Activated T-cell treated with anti-CD3 and anti-CD28 coated beads, Interleukin-2, amount 50 U/mL, for 4 hours (primary cell): ENCODE measurements at places on chromosomes 5 and 9. TPM values are rescaled to one million over a fixed set of nuclear protein-coding genes. Genes with fewer than 3 reads are reported as not detected.

FAT2 gene
- not detected for total RNA-seq

TAF1L gene
- total RNA-seq: 0.05 TPM

PCDHB12 gene
- not detected for total RNA-seq

MYO10 gene
- 0.18 TPM for total RNA-seq

FOXD4L4 gene
- not detected for total RNA-seq

SMIM27 gene
- total RNA-seq: 9.7 TPM

PCDHGB3 gene
- 0.10 TPM for total RNA-seq

SUSD3 gene
- 9.4 TPM for total RNA-seq

EQTN gene
- total RNA-seq: not detected

PCA3 gene
- not detected for total RNA-seq

BDP1 gene
- total RNA-seq: 37.3 TPM

CDH9 gene
- total RNA-seq: not detected

TXNDC8 gene
- total RNA-seq: not detected

FCHO2 gene
- total RNA-seq: 0.47 TPM

PDE6A gene
- total RNA-seq: not detected

PAEP gene
- total RNA-seq: not detected

LRRC70 gene
- 0.38 TPM for total RNA-seq

GPR151 gene
- not detected for total RNA-seq

PCDHGC5 gene
- total RNA-seq: not detected

PHYHD1 gene
- not detected for total RNA-seq

SLC34A1 gene
- not detected for total RNA-seq

SGCD gene
- total RNA-seq: not detected

NFIB gene
- total RNA-seq: 0.30 TPM

CDO1 gene
- 0.28 TPM for total RNA-seq

ELOVL7 gene
- 0.05 TPM for total RNA-seq

ANKRD18B gene
- not detected for total RNA-seq

PCDHA1 gene
- total RNA-seq: not detected

PARP8 gene
- 22.3 TPM for total RNA-seq

CAPSL gene
- total RNA-seq: 0.30 TPM

FBP2 gene
- not detected for total RNA-seq

AQP3 gene
- total RNA-seq: 5.3 TPM

TAS2R1 gene
- total RNA-seq: not detected

FANCC gene
- 15.3 TPM for total RNA-seq

MOB3B gene
- 0.45 TPM for total RNA-seq

TRPM3 gene
- total RNA-seq: not detected

CCDC152 gene
- 15.3 TPM for total RNA-seq

MVB12B gene
- 4.1 TPM for total RNA-seq

EIF4E1B gene
- not detected for total RNA-seq

SCGB3A2 gene
- not detected for total RNA-seq

HABP4 gene
- total RNA-seq: 15.2 TPM

PAX5 gene
- total RNA-seq: 1.2 TPM

DIPK1B gene
- 0.18 TPM for total RNA-seq

GNA14 gene
- 0.11 TPM for total RNA-seq

HEMGN gene
- total RNA-seq: 0.46 TPM

KIAA0825 gene
- total RNA-seq: 0.33 TPM

TAF11L5 gene
- not detected for total RNA-seq

FOXD4 gene
- total RNA-seq: 0.16 TPM

NR4A3 gene
- 26.5 TPM for total RNA-seq

TNIP1 gene
- total RNA-seq: 211 TPM

ARHGEF37 gene
- 0.08 TPM for total RNA-seq

DNM1 gene
- 0.40 TPM for total RNA-seq

CDH18 gene
- not detected for total RNA-seq

ARHGEF28 gene
- total RNA-seq: 0.05 TPM

KIF27 gene
- total RNA-seq: 1.3 TPM
